NCI-H2081 (cell line): ENCODE measurements at places on chromosomes 6 and 20.

GRCh38 chr6:170265655-170266054 is 25.2 kb downstream of the DLL1 start:
- peak; percentile 47 for DNase-seq

DNA sequence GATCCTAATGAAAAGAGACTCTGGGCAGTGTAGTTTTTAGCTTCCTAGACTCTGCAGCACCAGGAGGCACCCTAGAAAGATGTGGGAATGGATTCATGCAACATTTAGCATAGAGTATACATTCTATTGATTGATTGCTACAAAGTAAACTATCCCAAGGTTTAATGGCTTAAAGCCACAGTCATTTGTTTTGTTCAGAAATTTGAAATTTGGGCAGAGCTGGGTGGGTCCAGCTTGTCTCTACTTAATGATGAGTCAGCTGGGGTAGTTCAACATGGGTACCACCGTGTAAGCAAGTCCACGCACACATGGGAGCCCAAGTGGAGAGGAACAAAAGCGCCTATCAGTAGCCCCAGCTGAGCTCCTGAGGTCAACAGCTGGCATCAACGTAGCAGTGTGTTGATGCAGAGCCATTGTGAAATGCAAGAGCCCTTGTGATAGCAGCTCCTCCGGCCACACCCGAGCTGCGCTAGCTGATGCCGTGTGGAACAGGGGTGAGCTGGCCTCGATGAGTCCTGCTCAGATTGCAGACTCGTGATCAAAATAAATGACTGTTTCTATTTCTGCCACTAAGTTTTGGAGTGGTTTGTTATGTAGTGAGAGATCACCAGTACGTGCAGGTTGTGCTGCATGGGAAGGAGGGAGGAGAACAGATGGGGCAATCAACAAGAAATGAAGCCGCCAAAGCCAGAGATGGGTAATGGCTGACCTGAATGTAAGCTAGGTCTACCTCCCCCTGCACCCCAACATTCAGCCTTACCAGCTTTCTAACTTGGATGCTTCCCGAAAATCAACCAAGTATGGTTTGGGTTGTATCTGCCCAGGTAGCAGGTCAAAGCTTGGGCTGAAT is 45.7 kb upstream of the TRAF3IP2 start:
- no peak for DNase-seq

DNA sequence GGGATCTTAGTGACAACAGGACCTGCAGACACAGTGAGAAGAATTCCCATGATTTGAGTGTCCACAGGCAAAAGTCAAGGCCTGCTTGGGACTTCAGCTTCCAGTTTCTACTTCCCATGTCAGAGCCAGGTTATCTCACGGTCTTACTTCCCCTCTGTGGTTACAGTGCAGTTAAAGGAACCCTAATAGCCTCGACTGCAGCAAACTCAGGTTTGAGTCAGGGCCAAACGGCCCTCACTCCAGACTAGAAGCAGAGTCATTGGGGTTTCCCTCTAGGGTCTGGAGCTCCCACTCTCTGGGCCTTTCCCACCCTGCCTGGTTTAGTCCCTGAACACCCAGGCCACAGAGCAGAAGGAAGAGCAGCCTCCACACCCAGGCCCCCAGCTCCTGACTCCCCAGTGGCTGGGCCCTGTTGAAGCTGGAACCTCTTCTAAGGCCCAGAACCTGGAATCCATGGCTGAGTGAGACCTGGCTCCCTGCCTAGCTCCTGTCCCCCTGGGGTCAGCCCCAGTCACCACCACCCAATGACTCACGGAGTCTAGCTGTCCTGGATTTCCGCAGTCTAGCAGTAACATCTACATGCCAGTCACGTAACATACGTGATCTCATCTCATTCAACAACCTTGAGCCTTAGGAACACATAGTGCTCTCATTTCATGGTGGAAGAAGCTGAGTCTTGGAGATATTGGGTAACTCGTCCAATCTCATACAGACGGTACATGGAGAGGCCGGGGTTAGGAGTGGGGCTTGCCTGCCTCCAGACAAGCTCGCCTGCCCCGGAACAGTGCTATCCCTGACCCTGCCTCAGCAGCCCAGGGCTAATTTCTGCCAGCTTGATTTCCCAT is 9.2 kb upstream of the GHRH start:
- DNase-seq = no peak

DNA sequence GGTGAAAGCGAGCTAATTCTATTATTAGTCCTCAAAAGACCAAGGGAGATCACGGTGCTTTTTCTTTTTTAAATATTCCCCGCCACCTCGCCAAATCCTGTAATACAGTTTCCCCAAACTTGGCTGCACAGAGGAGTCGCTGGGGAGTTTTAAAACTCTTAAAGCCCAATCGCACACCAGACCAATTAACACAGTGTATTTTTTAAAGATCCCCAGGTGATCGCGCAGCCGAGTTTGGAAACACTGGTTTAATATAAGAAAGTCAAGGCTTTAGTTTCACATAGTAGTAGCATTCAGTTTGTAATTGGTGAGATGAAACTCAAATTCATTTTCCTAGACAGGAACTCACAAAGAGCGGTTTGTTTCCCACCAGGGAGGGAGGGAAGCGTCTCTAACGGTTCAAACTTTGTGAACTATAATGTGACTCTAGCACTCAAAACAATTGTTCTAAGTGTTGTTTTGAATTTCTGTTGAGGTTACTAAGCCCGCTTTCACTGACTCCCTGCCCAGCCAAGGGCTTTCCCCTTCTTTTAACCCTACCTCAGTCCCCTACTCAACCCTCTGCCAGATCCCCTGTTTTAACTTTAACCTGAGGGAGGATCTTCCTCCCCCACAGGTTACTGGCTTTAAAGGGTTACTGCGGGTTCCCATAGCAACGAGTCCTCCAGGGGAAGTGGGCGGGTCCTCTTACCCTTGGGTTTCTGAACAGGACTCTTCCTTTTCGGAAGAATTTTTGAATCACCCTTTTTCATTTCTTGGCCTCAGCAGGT is 25.7 kb upstream of the BTBD3 start:
- peak; percentile 70 for DNase-seq

- peak; percentile 19 for DNase-seq
Observed at GRCh38 chr20:8952721-8953120, 116.2 kb upstream of the PLCB4 start.

DNA sequence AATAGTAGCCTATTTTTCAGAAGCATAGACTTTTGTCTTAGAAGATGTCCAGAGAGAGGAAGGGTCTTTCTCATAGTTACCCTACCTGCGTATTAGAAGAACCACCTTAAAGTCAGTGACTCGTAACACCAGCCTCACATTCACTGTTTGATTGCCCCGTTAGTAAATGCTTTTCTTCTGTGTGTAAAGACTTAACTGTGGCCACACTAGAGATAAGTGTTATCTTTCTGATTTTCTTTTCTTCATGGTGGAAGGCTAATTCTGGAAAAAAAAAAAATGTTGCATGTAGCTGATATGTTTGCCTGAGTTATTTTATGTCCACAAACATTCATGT is 83.9 kb downstream of the SAMD3 start:
- no peak for DNase-seq
